ENCODE measurements at places on chromosomes 3 and 15.

GRCh38 chr3:126078866-126079265, 5.1 kb downstream of the SLC41A3 start:
- no peak for DNase-seq

- no peak for DNase-seq
Measured at GRCh38 chr3:45865563-45865962, 20.8 kb upstream of the CCR9 start.

DNA sequence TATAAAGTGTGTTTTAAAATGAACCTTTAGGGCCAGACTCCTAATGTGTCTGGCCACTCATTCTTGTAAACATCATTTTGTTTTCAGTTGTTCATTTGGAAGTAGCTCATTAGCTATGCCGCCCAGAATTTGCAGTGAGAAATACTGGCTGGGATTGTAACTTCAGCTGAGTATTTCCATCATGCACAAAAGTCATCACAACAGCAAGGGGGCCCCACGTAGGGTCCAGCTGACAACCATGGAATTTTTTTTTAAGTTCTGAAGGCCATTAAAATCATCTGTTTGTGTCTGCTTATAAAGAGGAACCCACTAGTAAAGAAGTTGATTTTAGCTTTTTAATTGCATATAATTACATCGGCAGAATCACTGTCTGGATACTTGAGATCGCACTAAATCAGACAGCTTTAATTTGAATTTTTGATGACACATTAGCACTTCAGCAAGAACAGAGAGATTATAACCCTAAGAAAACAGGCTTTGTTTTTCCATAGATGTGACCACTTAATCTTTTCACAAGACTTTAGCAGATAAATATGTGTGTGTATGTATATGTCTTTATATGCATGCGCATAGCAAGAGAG, 46.3 kb upstream of the SKOR1 start:
- DNase-seq, result no peak

DNA sequence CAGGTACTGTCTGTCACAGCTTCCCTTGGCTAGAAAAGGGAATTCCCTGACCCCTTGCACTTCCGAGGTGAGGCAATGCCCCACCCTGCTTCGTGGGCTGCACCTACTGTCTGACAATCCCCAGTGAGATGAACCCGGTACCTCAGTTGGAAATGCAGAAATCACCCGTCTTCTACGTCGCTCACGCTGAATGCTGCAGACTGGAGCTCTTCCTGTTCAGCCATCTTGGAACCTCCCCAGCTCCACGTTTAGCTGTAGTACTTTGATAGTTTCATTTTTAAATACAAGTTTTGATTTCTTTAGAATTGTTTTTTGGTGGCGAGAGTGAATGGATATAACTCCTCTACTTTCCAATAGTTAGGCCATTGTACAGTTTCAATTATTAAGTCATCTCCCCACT, 17.8 kb upstream of the HDGFL3 start:
- DNase-seq, result no peak

GRCh38 chr3:65524584-65524983, 514.1 kb downstream of the MAGI1 start:
- DNase-seq, result no peak

GRCh38 chr15:25469377-25469776, 30.6 kb upstream of the UBE3A start:
- DNase-seq, result no peak

DNA sequence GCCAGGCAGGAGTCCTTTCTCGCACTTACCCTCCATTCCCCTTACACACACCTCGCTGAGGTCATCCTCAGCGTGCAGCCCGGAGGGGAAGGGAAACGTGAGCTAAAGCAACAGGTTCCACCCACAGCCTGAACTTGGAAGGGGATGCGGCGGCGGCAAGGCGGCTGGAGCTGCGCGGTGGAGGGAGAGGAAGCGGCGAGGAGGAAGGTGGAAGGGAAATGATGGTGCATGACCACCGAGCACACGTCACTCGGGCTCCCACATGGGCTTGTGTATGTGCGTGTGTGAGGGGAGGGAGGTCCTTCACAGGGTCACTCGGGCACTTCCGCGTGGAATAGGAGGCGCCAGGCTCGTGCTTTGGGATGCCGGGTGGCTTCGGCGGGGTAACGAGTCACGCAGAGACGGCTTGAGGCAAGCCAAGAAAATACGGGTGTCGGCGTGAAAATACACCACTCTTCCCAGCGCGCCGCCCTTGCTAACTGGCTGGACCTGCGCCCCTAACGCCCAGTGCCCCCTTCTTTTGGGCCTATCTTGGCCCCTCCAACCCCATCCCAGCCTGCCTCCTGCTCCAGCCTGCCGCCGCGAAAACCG, 225.5 kb upstream of the IL12A start:
- peak; percentile 84 for DNase-seq

GRCh38 chr3:185094697-185095096, 58.2 kb downstream of the C3orf70 start:
- DNase-seq, result peak; percentile 33
